ENCODE measurements at places on chromosomes 13 and 19.

DNA sequence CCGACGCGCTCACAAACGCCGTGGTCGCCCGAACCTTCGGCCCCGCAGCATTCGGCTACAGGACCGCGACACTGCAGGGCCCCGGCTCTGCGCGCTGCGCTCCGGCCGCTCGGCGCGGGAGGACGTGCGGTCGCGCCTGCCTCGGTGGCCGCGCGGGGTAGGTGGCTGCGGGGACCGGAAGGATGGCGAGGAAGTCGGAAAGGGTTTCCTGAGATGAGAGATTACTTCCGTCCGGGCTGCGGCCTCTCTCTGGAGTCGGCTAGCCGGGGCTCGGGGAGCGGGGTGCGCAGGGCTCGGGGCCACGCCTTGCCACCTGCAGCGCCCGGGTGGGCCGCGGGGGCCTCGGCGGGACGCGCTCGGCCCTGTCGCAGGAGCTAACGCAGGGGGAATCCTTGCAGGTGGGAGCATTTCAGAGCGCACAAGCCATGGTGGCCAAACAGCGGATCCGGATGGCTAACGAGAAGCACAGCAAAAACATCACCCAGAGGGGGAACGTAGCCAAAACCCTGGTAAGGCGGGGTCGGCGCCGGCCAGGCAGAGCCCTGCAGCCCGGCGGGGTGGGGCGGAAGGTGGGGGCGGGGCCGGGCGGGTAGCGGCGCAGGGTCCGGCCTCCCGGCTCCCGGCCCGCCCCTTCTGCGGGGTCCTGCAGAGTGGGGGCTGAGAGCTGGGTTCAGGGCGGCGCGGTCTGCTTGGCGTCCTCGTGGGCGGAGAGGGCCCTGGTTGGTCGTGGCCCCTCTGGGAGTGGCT lies at the start of gene SERP2:
SERP2 (plus strand) TSS at position 224 of the 747 bp plus-strand sequence; CDS start at position 426, 202 bp downstream.
- DNase-seq = no peak

- DNase-seq = no peak
These were observed 26.8 kb downstream of the VWA8 start for GRCh38 chr13:41934120-41934519.

DNA sequence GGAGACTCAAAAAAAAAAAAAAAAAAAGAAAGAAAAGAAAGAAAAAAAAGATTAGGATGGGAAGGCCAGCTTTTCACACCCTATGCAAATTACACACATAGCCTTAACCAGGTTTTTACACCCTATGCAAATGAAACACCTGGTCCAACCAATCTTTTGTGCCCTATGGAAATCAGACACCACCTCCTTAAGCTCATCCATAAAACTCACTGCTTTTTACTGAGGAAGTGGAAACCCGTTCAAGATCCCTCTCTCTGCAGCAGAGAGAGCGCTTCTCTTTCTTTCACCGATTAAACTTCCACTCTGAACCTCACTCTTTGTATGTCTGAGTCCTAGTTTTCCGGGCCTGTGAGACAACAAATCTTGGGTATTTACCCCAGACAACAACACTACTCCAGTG lies 25.3 kb upstream of the HOMER3 start:
- DNase-seq = no peak

GRCh38 chr13:98930151-98930591 lies 47.7 kb downstream of the DOCK9 start:
- no peak for DNase-seq

DNA sequence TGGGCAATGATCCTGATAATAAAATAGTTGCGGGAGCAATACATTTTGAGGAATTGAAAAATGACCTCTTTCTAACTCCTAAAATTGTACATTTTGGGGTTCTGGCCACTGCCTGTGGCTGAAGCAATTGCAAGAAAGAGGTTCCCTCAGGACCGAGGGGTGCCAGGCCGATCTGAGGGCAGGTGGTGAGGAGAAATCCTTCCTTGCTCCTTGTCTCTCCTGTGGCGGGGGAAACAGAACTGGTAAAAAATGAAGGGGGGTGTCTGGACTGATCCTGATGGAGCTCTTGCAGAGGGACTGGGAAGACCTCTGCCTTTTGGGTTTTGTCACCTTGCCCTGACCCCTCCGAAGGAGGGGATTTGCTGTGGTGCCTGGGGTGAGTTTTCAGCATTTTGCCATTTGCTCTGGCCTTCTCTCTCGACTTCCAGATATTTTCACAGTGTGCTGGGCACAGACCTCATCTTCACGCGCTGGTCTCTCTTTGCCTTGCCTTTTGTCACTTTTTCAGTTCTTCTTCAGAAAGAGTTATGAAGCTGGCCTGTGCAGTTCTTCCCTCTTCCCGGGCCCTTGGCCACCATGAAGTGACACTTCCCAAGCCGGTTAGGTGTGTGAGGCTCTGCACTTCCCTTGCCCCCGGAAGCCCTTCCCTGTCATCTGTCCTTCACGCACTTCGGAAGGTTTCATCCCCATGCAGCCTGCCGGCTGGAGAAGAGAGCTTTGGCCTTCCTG lies 22.2 kb downstream of the NFIX start:
- DNase-seq = no peak

GRCh38 chr19:57171551-57172081 lies 4.3 kb upstream of the DUXA start:
- peak; percentile 35 for DNase-seq

GRCh38 chr13:50459046-50459445 lies 384.4 kb downstream of the DLEU7 start:
- no peak for DNase-seq

DNA sequence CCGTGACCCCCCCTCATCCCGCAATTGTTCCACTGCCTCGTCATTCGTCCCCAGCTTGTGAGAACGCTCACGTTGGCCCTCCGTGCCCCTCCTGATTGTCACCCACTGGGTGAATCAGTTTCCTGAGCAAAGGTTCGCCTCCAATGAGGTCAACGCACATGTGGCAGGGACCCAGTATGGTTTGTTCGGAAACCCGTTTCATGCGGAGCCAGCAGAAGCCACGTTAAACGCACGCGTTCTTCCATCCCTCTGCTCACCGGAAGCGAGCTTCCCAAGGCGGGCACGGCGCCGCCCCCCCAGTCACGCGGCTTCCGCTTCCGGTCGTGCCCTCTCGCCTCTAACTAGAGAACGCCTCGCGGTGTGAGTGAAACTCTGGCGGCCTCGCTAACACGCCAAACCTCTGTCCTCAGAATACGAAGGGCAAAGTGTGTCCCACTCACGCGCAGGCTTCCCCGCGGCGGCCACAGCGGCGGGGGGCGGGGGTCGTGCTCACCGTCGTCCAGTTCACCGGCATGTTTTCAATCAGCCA lies 18.0 kb upstream of the CFAP97D2 start:
- no peak for DNase-seq

DNA sequence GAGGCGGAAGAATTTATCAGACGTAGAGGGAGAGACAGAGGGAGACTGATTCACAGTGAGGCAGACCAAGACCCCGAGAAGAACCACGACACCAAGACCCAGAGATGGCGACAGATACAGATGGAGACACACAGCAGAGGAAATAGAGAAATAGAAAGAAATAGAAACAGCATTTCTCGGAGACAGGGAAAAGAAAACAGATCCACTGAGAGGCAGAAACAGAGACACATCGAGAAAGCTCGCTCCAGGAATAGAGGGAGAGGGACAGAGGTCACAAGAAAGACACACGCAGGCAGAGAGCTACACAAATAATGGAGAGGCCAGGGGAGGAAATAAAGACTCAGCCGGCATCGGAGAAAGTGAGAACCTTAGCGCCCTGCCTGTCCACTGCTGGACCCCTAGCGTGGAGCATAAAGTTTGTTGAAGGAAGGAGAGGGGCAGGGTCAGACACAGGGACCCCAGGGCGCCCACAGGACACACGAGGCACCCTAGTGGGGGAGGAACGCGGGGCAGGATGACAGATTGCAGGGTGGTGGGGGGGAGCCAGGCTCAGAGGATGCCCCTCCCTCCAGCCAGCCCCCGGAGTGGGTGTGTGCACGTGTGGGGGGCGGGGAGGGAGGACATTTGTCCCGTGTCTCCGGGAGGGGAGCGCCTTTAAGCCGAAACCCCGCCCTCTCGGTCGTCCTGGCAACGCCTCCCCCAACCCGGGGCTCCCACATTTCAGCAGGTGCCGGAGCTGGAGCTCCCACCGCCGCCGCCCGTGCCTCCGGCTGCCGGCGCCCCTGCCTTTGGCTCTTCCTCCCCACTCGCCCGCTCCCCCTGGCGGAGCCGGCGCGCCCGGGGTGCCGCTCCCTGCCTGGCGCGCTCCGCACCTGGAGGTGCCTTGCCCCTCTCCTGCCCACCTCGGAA lies at the start of gene PRKCG:
PRKCG (plus strand) TSS at position 716 of the 909 bp plus-strand sequence. CDS start 298 bp downstream, outside the sequence.
- peak; percentile 66 for DNase-seq

- DNase-seq = no peak
These were observed 9.2 kb upstream of the ALOX5AP start for GRCh38 chr13:30726192-30726591.

- no peak for DNase-seq
These were observed 12.8 kb upstream of the SAMD1 start for GRCh38 chr19:14103310-14103709.

DNA sequence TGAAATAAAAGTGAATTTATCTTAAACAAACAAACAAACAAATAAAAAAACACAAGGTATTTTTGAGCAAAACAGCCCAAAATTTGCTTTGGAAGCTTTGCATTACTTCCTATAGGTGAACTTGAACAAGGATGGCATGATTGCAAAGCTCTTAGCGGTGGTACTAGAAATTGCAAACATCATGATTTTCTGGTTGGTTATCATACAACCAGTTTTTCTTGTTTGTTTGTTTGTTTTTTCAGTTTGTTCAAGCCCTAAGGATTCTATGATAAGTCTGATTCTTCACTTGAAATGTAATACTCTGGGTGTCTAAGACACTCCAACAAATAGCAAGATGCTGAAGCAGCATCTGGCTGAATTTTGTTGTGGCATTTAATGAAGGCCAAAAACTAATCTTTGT lies 15.9 kb downstream of the DCLK1 start:
- no peak for DNase-seq

GRCh38 chr13:37074703-37075102 lies 15.2 kb upstream of the SUPT20H start:
- no peak for DNase-seq

All from T-helper 17 cell (primary cell).